ENCODE measurements at places on chromosomes 2 and 18.

DNA sequence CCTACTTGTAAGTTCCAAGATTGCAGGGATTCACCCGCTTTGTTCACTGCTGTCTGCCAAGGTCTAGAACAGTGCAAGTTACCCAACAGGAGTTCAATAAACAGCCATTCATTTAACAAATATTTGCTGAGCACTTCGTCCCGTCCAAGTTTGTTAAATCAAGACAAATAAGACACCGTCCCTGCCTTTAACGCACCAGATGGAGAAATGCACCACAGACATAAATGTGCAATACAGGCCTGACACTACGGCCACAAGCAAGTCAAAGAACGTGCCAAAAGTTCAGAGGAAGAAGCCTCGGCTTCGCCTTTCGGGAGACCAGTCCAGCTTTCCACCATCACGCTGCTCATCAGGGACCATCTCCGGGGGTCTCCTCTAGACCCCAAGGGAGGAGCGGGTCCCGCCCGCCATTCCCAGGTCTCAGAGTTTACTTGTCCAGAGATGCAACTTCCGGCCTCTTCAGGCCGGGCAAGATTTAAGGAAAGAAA, 429 bp downstream of the C2orf76 start:
- no peak for DNase-seq

DNA sequence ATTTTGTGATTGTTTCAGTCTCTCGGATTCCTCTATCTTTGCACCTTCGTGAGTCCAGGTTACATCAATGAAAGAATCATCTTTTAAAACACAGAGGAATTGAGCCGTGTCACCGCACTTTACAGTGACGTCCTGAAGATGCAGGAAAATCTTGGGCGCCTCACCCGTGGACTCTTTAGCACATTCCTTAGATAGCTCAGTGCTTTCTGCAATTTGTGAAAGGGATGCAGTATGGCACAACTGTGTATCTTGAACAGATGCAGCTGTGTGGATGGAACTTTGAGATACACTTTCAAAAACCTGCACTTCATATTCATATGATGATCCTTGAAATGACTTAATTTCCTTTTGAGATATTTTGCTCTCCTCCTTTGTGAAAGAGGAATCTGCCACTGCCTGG, 50.9 kb downstream of the TTN start:
- DNase-seq: no peak

DNA sequence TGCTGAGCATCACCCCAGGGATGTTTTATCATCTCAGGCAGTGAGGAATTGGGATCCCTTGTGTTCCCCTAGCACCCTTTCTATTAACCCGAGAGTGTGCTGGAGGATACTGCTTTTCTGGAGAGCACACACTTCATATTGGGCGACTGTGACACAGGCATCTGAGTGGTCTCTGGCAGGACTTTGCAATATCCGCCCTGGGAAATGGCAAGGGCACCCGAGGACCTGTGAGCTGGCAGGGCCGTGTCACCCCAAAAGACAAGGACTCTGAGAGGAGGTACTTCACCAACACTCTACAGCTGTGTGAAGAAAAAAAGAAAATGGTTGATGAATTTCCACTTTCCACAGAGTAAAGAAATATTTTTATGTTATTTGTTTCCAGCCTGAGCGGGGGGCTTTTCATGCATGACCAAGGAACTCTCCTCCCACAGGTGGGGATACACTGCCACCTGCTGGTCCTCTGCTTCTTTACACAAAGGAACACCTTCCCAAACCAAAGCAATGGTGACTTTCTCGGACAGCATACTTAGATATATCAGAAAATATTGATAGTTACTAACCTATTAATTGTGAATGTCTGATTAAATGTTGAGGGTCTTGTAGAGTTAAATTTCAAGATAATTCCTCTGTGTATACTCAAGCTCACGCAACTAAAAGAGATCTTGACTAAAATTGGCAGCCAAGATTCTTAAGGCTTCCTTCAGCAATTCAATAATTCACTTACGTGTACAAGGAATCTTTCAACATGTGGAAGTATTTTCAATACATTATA, 45.9 kb upstream of the REG3G start:
- DNase-seq: no peak

- DNase-seq: no peak
These were observed 74.4 kb upstream of the SCN7A start for GRCh38 chr2:166568409-166568808.

DNA sequence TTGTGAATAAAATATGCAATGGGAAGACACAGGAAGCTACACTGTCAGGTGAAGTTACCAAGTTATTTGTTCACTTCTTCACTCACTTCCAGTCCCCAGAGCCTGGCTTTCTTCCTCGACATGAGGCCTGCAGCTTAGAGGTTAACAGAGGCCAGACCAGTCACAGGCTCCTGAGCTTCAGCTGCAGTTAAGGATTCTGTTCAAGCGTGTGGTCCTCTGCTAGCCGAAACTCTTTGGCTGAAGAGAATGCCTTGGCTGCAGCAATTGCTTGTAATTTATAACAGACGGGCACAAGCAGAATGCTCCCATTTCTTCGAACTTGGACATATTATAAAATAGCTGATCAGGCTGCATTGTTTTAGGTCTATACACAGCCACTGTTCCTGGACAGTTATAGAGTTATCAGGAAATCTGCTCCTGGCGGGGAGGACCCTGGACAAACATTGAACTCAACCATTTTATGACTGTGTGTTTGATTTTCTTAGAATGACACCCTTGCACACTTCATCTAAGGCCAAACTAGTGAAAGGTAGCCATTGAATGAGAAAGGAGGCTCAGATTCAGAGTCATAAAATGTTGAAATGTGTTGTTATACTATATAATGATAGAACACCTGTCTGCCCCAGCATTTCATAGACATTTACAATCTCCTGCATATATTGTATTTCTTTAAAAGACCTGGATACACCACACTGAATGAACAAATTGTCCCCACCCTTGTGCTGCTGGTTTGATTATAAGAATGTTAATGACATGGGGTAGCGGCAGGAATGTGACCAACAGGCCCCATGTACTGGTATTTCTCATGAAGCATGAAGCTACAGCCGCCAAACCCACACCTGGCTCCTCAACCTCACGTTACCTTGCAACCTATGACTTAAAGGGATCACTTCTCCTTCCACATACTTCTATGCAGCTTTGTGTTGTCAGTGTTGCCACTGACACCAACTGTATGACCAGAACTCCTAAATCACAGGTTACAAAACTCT, 153.6 kb downstream of the TDRD15 start:
- no peak for DNase-seq

DNA sequence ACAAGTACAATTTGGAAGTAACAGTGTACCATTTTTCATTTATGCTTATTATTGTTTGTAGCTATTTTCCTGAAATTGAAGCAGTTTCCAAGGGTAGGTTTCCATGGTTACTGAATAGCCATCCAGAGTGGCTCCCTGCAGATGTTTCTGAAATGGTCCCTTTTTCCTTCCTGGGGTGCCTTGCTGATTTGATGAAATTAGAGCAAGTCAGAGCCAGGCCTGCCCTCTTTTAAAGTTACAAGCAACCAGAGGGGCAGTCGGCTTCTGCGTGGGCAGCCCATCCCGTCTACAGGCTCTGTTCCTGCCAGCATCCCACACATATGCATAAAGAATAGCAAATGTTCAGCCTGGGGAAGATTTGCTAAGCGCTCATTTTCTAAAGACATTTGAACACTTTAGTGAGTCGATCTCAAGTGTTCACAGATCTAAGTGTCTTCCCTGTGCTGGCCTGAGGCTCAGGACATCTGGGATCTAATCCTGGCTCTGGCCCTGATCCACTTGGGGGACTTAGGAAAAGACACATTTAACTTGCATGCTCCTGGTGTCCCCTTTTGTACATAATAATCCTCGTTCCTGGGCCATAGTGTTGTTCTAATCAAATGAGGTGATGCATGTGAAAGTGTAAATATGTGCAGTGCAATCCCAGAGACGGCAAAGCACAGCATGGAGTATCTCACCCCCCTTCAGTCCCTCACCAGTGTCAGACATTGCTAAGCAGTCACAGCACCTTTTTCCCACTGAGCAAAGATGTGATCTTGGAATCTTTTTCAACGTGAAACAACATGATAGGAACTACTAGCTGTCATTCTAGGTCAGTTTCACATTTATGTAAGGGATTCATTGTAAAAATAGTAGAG, 92.2 kb downstream of the STPG4 start:
- DNase-seq: no peak

DNA sequence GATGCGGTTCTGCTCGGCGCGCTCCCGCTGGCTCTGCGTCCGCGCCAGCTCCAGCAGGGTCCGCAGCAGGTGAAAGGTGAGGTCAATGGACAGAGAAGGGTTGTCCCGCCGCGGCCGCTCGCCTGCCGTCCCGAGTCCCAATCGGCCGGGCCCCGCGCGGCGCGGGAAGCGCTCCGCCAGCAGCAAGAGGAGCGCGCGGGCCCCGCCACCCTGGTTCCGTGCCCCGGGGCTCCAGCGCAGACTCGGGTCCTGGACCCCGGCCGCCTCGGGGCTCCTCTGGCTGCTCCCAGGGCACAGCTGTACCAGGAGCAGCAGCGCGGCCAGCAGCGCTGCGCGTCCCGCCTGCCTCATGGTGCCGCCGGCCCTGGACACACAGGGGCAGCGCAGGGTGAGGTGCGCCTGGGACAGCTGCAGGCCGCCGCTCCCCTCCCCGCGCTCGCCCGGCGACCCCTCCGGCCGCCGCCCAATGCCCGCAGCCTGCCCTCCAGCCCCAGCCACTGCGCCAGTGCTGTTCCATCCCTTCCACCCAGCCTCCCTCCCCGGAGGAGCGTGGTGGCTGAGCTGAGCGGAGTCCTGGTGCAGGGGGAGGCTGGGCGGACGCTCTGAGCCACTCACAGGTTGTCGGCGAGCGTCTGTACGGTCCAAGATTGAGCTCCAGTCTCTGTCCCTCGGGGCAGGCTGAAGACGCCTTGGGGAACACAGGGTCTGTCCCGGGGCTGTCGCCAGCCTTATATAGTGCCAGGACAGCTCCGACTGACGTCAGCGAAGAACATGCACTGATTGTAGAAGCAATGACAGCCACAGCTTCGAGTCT, 493 bp downstream of the UCN start:
- DNase-seq: no peak

GRCh38 chr2:9818097-9818496, 25.2 kb upstream of the TAF1B start:
- DNase-seq: no peak

- no peak for DNase-seq
These were observed 182.3 kb upstream of the ST6GAL2 start for GRCh38 chr2:107068069-107068916.

GRCh38 chr2:22703286-22703920, 681.6 kb upstream of the KLHL29 start:
- no peak for DNase-seq

DNA sequence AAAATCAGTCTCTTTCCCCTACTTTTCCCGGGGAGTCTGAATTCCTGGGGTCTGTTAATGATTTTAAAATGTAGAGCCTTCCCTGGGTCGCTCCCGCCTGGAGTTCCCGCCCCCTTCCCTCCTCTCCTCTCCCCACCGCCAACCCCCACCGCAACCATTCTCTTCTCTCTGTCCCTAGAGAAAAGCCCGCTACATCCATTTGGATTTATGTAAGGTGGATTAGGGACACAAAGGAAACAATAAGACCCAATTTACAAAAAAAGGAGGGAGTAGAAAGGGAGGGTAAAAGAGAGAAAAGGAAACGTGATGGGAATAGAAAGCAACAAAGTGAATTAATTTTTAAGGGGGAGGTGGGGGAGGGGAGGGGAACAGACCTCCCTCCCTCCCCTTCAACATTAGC, 2.2 kb downstream of the EPHA4 start:
- DNase-seq: no peak

DNA sequence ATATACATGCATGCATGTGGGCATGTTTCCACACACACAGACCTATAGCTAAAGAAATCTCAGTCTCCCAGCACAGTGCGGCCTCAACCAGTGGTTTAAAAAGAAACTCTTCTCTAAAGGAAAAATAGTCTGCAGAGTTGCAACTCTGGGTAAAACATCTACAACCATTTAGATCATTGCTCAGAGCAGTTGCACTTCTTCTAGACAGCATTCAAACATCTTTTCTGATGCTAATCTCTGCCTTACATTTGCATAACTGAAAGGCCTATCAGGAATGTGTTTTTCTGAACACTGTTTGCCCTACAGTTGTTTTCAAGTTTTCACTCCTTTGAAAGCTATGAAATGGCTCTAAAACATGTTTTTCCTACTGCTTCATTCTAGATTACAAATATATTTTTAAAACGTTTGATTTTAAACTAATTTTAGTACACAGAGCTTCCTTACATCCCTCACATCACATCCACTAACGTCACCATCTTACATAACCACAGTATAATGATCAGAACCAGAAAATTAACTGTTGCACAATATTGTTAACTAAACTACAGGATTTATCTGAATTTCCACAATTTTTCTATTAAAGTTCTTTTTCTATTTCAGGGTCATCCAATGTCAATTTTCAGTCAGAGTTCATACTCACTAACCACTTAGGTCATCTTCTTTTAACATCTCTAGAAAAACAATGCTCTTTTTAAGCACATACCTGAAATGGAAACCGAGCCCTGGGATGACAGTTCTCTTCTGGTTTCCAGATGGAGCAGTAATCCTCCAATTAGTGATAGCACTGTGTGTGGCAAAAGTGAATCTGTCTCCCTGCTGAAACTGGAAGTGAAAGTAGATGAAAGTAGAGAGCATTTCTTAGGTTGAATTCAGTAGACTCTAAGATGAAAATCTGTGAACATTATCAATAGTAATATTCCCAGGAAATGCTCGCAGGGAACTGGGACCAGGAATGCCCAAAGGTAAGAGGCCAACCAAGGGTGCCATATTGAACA, 501.6 kb upstream of the GCFC2 start:
- no peak for DNase-seq

DNA sequence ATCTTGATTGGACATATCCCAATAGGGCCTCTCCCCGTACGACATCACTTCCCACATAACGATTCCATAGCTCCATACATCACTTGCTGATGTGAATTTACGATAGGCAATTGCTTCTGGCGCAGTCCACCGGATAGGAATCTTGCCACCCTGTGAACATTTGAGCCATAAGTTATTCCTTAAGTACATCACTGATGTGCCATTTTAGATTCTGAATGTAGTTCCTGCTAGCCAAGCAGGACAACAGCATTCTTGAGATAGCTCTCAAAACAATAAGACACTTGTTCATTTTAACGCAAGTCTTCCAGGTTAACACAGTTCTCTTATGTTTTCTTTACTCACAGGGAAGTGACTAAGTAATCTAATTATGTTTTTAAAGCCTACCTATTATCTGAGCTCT, 138.0 kb downstream of the EPHA4 start:
- DNase-seq: no peak

- no peak for DNase-seq
These were observed 258.3 kb upstream of the SALL3 start for GRCh38 chr18:78721238-78721875.

- no peak for DNase-seq
These were observed 446 bp upstream of the RHBDD1 start for GRCh38 chr2:226835420-226835795.

DNA sequence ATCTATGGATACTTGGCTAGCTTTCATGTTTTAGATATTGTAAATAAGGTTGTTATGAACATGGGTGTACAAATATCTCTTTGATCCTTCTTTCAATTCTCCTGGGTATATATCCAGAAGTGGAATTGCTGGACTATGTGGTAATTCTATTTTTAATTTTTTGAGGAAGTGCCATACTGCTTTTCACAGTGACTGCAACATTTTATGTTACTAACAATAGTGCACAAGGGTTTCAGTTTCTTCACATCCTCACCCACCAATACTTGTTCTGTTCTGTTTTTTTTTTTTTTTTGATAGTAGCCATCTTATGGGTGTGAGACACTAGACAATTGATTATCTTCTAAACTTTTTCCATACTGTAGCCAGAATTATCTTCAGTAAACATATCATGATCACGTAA, 17.3 kb upstream of the NEUROD1 start:
- DNase-seq: no peak
